ENCODE measurements at places on chromosomes 1 and 21.
A peak's percentile ranks its signal among the peaks of the same experiment; 100 is the strongest.

DNA sequence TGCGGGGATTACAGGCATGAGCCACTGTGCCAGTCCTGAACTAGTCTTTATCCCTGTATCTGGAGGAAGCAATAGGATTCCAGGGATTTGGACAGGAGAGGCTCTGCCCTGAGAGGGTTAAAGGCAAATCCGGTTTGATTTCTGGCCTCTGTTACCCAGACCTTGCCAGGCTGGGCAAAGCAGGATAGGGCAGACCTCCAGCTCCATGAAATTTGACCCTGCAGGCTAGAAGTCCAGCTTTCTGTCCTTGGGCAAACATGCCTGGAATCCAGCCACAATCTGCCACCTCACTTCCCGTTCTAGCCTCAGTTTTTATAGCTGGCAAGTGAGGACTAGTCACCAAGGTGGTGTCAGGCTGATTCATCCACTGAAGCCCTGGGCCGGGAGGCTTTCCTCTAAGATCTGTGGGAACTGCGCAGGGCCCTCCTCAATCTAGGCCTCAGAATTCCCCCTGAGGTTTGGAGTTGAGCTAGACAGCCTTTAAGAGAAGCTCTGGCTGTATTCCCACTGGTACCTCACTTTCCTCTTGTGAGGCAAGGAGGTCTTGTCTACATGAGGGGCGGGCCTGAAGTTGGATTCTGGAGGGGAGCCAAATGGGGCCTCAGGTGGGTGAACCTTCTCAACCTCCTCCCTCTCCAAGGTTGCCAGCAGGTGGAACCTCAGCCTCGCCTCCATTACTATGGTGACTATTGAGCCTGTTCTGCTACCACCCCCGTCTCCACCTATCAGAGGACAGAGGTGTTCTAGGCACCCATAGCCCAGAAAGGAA lies 7.0 kb upstream of the P3R3URF start:
- no peak for DNase-seq

GRCh38 chr1:209648931-209649776 lies 3.1 kb downstream of the LAMB3 start:
- DNase-seq, result no peak

DNA sequence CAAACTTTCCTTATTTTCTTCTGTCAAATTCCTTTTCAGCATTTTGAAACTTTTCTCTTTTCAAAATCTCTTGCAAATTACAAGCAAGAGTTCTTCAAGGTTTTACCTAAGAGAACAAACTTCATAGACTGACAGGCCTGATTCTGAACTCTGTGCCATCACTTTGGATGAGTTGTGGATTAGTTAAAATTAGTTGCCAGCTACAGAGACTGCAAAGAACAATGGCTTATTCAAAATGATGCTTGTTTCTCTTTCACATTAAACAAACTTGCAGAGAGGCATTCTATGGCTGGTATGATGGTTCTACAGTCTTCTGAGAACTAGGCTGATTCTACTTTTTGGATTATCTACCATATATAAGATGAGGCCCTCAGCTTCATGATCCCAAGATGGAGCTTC lies 3.8 kb downstream of the LRRC8B start:
- DNase-seq, result no peak

DNA sequence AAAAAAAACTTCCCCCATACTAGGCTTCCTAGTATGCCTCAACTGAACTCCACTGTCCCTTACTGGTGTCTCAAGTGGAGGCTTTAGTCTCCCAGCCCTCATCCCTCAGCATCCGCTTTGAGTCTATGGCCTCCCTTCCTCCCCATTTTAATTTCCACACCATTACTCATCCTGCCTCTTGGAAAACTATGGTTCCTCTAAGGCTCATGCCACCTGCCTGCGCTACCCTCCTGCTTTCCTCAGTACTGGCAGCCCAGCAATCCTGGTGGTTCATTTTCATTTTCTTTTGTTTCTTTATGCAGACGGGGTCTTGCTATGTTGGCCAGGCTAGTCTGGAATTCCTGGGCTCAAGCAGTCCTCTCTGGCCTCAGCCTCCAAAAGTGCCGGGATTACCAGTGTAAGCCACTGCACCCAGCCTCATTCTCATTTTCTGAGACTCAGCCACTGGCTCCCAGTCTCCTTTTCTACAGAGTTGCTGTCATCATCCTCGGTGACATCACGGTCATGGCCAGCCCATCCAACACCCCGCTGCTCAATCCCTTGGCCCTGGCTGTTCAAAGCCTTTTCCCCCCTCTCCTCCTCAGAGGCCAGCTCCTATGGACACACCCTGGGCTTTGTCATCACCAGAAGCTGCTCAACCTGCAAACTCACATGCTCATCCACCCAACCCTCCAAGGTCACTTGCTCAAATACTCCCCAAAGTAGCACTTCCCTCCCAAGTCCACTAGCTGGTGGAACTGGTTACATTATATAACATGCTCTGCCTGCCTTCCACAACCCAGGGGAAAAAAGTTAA lies 2.3 kb upstream of the PMVK start:
- no peak for DNase-seq

DNA sequence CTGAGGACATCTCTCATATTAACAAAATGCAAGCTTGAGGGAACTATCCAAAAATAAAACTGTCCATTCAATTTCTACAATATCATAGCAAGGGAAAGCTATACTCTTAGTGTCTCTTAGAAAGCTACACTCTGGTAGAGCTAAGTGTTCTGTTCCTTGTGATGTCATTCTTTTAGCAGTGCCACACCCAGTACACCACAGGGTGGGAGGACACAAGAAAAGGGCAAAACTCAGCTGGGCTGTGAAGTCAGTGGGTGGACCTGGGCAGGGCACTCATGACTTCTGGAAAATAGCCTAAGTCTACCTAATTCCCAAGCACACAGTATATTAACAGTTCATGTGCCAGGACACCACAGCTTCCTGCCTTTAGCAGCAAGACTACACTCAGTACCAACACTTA lies 42.2 kb upstream of the TNFSF4 start:
- no peak for DNase-seq

- DNase-seq, result no peak
These were observed 44.2 kb downstream of the ARHGEF11 start for GRCh38 chr1:157001304-157001703.

- peak; percentile 35 for DNase-seq
These were observed 110.6 kb downstream of the HS2ST1 start for GRCh38 chr1:87024936-87025540.

DNA sequence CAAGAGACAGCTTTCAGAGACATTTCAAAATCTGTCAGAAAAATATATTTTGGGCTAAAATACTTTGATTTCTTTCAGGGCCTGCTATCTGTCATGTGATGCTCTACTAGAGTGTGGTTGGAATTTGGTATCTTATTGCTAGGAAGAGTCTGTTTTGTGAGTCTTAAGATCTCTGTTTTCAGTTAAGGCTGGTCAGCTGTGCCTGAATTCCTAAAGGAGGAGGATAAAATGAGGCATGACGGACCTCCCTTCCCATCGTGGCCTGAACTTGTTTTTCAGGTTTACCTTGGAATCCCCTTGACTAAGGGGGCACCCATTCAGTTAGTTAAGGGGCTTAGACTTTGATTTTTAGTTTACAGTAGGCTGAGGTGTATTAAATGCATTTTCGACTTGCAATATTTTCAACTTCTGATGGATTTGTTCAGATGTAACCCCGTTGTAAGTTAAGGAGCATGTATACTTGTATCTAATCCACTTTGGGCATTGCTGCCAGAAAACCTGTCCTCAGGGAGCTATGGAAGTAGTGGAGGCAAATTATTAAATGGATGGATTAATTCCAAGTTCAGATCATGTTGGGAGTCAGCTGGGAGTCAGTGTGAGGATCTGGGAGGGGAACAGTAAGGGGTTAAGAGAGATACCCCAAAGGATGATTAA lies 18.3 kb downstream of the CAPN2 start:
- DNase-seq, result peak; percentile 73

GRCh38 chr1:202941372-202941771 lies 14.3 kb upstream of the KLHL12 start:
- no peak for DNase-seq

GRCh38 chr1:210771131-210771530 lies 362.8 kb downstream of the KCNH1 start:
- no peak for DNase-seq

DNA sequence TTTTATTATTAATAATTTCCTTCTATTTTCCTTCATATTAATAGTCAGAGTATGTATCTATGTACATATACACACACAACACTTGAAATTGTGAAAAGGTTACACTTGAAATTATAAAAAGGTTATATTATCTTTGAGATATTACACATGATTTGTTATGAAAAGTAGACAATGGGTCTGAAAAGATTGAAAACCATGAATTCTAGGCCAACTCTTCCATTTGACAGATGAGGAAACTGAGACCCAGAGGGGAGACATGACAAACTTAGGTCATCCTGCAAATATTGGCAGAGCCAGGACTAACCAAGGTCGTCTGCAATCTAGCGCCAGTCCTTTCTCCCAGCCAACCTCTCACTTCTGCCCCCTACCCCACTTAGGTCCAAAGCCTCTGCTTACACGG lies 33.2 kb downstream of the TRIM62 start:
- DNase-seq, result no peak
